Liver (tissue), 10 donors: ENCODE measurements at places on chromosomes 6 and 20. TPM values are rescaled to one million over a fixed set of nuclear protein-coding genes. Genes with fewer than 3 reads are reported as not detected.

Gene FAM135A
- total RNA-seq: 5.9 TPM

DNA sequence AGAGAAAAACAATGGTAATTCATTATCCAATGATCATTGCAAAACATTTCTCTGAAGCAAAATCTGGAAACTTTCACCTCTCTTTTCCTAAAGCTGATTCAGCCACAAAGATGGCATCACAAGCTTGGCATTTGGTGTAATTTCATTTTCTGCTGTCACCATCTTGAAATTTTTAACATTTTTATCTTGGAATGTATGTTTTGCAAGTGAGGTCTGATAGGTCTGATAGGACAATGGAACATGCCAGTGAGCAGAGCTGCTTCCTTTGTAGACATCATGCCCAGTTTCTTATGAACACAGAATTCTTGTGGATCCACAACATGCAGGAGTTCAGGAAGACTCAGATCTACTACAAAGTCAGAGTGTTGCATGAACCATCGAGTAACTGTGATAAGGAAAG lies 969.6 kb downstream of the EYS start:
- H3K4me1 ChIP-seq: no peaks in the 10 kb centered on the region
- no peak overlapping the region for H3K4me3 ChIP-seq
- no peak for DNase-seq
- H3K36me3 ChIP-seq: no peaks in the 10 kb centered on the region

GRCh38 chr6:143545165-143545564 lies 33.6 kb upstream of the FUCA2 start:
- H3K36me3 ChIP-seq: no peaks in the 10 kb centered on the region
- H3K4me1 ChIP-seq: no peaks in the 10 kb centered on the region
- no peak overlapping the region for H3K27ac ChIP-seq
- no peaks in the 10 kb centered on the region for H3K27me3 ChIP-seq
- no peak overlapping the region for H3K4me3 ChIP-seq

- DNase-seq: no peak
- H3K27ac ChIP-seq: no peak overlapping the region
- H3K27me3 ChIP-seq: no peaks in the 10 kb centered on the region
- no peaks in the 10 kb centered on the region for H3K4me1 ChIP-seq
Observed at GRCh38 chr20:37335642-37336368, 10.1 kb upstream of the SRC start.

GRCh38 chr6:106702046-106702445 lies 72.7 kb downstream of the QRSL1 start:
- no peaks in the 10 kb centered on the region for H3K27me3 ChIP-seq
- no peaks in the 10 kb centered on the region for H3K36me3 ChIP-seq
- peak overlapping the region; percentile 80 for H3K27ac ChIP-seq

DNA sequence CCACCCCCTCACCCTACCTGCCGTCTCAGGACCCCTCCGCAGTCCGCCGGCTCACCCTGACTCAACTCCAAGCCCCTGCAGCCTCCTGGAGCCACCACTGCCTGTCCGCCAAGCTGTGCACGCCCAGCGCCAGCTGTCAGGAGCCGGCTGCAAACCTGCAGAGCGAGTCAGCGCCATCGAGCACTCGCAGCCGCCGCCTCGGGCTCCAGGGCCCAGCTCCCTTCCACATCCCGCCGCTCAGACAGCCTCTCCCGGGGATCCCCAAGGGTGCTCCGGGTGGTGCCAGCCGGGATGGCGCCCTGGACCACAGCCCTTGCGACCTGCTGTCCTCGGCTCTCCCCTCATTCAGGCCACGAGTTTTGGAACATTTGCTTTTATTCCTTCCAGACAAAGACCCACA lies 4.3 kb downstream of the TNNC2 start:
- no peaks in the 10 kb centered on the region for H3K36me3 ChIP-seq
- H3K4me1 ChIP-seq: no peaks in the 10 kb centered on the region
- H3K27ac ChIP-seq: no peak overlapping the region

Gene APCDD1L
- total RNA-seq: not detected

- no peak overlapping the region for H3K27ac ChIP-seq
- H3K4me1 ChIP-seq: no peaks in the 10 kb centered on the region
- H3K27me3 ChIP-seq: no peaks in the 10 kb centered on the region
- H3K36me3 ChIP-seq: no peaks in the 10 kb centered on the region
- DNase-seq: no peak
Observed at GRCh38 chr6:47152666-47153403, 110.7 kb upstream of the ADGRF1 start.

DNA sequence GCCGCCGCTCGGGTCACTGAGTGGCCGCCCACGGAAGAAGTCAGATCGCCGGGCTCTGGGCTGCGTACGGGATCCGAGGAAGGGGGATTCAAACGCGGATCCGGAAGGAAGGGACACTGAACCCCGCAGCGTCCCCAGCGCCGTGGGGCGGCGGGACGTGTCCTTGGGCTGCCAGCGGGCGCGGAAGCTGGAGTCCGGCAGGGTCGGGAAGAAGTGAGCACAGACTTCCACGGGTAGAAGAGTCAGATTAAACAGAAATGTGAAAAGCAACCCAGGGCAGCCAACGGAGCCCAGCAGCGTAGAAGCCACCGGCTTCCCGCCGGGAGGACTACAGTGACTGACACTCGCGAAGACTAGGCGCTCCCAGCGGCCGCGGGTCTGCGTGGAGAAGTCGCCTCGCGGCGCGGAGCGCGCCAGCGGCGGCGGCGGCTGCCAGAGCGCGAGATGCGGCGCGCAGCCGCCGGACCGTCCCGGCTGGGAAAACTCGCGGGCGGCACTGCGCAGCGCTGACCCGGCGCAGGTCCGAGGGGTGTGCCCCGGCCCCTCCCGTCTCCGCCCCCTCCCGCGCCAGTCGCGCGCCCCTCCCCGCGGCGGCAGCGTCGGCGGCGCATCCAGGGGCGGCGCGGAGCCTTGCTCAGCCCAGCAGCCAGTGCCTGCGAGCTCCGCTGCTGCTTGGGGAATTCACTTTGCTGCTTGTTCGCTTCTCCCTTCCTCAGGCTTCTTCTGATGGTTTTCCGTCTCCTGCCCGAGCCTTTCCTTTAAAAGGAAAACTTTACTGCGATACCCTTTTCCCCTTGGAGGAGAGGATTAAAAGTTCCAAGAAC lies at the start of gene SAMD5:
SAMD5 (plus strand) TSS at position 649 of the 824 bp plus-strand sequence. CDS start 239 bp downstream, outside the sequence.
- peaks cover 1% of the 10 kb centered on the region for H3K36me3 ChIP-seq
- H3K27ac ChIP-seq: peak within 1 kb of the TSS; percentile 86
- peaks cover 28% of the 10 kb centered on the region for H3K4me1 ChIP-seq
- peak; percentile 37 for DNase-seq
- no peaks in the 10 kb centered on the region for H3K27me3 ChIP-seq

GRCh38 chr20:50464026-50464724 lies 46.0 kb upstream of the PTPN1 start:
- no peak overlapping the region for H3K27ac ChIP-seq
- no peaks in the 10 kb centered on the region for H3K27me3 ChIP-seq
- H3K36me3 ChIP-seq: no peaks in the 10 kb centered on the region
- peak; percentile 67 for DNase-seq
- peaks cover 20% of the 10 kb centered on the region for H3K4me1 ChIP-seq

DNA sequence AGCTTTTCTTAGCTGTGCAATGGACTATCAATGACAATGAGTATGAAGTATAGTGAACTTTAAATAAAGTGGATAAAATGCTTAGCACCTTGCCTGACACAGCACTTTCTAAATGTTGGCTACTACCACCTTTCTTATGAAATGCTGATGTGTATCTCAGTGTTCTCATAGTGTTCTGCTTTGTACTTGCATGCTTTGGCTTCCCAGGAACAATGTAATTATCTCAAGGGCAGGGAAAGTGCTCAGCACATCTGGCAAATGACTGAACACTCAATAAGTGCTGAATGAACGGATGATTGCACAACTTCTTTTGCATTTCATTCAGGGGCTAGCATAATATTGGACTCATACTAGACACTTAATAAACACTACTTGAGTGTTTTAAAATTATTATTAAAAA lies 28.2 kb upstream of the NOX3 start:
- no peak for DNase-seq
- H3K36me3 ChIP-seq: no peaks in the 10 kb centered on the region
- H3K4me1 ChIP-seq: no peaks in the 10 kb centered on the region

DNA sequence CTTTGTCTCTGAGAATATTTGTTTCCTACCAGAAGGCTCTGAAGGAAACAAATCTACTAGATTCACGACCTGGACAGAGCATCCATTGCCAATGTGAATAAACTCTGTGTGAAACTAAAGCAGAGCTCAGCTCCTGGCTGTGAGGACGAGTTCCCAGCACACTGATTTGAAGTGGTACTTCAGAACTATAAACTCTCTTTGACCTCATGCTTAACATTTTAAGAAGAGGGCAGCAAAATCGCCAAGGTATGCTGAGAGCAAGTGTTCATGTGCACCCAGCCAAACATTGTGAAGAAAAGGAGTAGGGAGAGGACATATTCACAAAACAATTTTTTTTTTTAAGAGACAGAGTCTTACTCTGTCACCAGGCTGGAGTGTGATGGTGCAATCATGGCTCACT lies 33.7 kb upstream of the ZNF133 start:
- H3K36me3 ChIP-seq: no peaks in the 10 kb centered on the region
- no peaks in the 10 kb centered on the region for H3K4me1 ChIP-seq
- H3K4me3 ChIP-seq: no peak overlapping the region
- no peak for DNase-seq
- H3K27ac ChIP-seq: no peak overlapping the region

- no peak for DNase-seq
- H3K27me3 ChIP-seq: no peaks in the 10 kb centered on the region
- peak overlapping the region; percentile 24 for H3K27ac ChIP-seq
- H3K4me1 ChIP-seq: peaks cover 6% of the 10 kb centered on the region
Observed at GRCh38 chr20:63857764-63858392, 3.4 kb upstream of the ABHD16B start.

DNA sequence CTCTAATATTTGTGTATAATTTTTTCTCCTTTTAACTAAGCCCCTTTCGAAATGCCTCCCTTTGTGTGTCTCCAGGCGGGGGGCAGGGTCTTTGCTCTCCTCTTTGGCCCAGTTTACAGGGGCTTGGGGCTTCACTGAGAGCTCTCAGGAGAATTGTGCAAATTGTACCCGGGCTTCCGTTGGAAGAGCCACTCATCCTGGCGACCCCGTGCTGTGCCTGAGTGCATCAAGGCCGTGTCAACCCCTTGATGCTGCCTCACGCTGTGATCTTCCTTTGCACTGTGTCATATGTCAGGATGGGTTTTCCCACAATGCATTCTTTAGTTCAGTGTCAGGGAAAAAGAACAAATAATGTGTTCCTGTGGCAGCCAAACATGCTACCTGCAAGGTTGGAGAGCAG lies 118.0 kb upstream of the POU3F2 start:
- no peaks in the 10 kb centered on the region for H3K27me3 ChIP-seq
- H3K27ac ChIP-seq: no peak overlapping the region
- no peak overlapping the region for H3K4me3 ChIP-seq
- no peak for DNase-seq
- H3K4me1 ChIP-seq: no peaks in the 10 kb centered on the region

Gene C4A
- 1,584 TPM for total RNA-seq

DNA sequence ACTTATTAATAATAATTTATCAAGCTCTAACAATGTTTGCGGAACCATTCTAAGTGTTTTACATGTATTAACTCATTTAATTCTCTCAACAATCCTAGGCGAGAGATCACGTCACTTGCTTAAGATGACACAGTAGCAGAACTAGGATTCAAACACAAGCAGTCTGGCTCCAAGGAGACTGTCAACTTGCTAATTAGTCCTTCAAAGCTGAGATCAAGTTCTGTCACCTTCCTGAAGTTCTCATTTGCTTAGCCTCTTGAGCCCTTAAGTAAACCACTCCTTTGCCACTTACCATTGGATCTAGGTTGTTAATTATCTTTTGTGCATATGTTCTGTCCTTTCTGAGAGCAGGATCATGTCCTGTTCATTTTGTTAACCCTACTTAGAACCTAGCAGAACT lies 14.1 kb downstream of the FKBP5 start:
- H3K27me3 ChIP-seq: no peaks in the 10 kb centered on the region
- H3K4me3 ChIP-seq: no peak overlapping the region
- H3K4me1 ChIP-seq: peaks cover 8% of the 10 kb centered on the region

- no peaks in the 10 kb centered on the region for H3K27me3 ChIP-seq
- H3K4me1 ChIP-seq: peaks cover 12% of the 10 kb centered on the region
- peak overlapping the region; percentile 82 for H3K27ac ChIP-seq
- peaks cover 7% of the 10 kb centered on the region for H3K36me3 ChIP-seq
- no peak overlapping the region for H3K4me3 ChIP-seq
Observed at GRCh38 chr20:3798908-3799248, 2.8 kb downstream of the CDC25B start.

- peaks cover 3% of the 10 kb centered on the region for H3K4me1 ChIP-seq
- H3K27me3 ChIP-seq: no peaks in the 10 kb centered on the region
- H3K27ac ChIP-seq: peak overlapping the region; percentile 79
- H3K36me3 ChIP-seq: no peaks in the 10 kb centered on the region
Observed at GRCh38 chr6:17405944-17406245, 12.5 kb downstream of the CAP2 start.

Gene METTL24
- total RNA-seq: 1.6 TPM

Gene PEX3
- 15.6 TPM for total RNA-seq

Gene HACE1
- total RNA-seq: 3.7 TPM

DNA sequence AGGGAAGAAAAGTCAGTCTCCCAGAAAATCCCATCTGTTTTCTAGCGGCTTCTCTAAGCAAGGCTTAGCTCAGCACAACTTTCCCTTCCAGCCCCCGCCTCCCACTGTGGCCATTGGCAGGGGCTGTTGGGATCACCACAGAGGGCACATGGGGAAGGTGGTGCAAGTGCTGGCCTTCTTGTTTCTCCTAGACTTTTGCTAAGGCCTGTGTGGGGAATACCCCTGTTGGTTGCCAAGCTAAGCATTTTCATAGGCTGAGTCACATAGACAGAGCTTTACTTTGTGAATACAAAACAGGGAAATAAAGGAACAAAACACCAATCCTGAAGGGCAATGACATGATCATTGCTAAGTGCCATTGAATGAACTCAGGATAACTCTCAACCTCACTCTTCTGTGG lies 32.4 kb upstream of the TIAM2 start:
- DNase-seq: no peak
- H3K4me1 ChIP-seq: no peaks in the 10 kb centered on the region
- H3K27me3 ChIP-seq: no peaks in the 10 kb centered on the region
- no peak overlapping the region for H3K27ac ChIP-seq
- no peaks in the 10 kb centered on the region for H3K36me3 ChIP-seq

Gene VWA7
- 0.17 TPM for total RNA-seq

GRCh38 chr6:2751871-2752270 lies 1.1 kb upstream of the MYLK4 start:
- no peak overlapping the region for H3K4me3 ChIP-seq
- no peaks in the 10 kb centered on the region for H3K27me3 ChIP-seq
- H3K4me1 ChIP-seq: no peaks in the 10 kb centered on the region
- no peaks in the 10 kb centered on the region for H3K36me3 ChIP-seq

DNA sequence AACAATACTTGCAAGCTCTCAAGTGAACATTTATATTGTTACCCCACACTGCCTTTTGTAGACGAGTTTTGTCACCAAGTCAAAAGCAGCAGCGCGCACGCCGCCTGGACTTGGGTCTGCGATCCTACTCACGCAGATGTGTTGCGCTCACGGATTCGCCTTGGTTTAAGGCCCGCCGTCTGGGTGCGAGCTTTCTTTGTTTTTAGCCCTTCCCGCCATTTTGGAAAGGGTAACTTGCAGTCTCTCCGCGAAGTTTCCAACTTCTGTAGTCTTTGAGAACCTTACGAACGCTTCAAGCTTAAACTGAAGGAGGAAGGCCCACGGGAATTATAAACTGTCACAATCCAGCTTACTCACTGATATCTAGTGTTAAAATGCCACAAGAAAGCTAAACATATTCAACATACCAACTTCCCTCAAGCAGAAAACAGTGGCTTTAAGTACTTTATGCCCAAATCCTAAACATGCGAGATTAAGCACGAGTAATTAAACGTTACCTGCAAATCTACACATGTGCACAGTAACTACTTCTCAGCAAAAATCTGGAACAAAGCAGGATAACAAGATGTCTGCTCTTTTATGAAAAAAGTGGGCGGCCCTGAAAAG lies 80.4 kb upstream of the BTN3A2 start:
- H3K4me3 ChIP-seq: peak overlapping the region; percentile 99
- peak overlapping the region; percentile 87 for H3K27ac ChIP-seq
- DNase-seq: peak; percentile 59
- H3K4me1 ChIP-seq: no peaks in the 10 kb centered on the region
- no peaks in the 10 kb centered on the region for H3K36me3 ChIP-seq
